HT1080 (cell line): ENCODE measurements at places on chromosomes 11 and 22.

- no peak for DNase-seq
These were observed 35.4 kb upstream of the BRSK2 start for GRCh38 chr11:1354125-1354938.

GRCh38 chr11:83278351-83278750, 7.8 kb downstream of the CCDC90B start:
- DNase-seq, result no peak

GRCh38 chr11:10581481-10582019, 13.1 kb upstream of the LYVE1 start:
- DNase-seq, result peak; percentile 63

GRCh38 chr11:18012122-18012905, 533 bp downstream of the SERGEF start:
- DNase-seq, result peak; percentile 9

GRCh38 chr11:124844664-124845079, 20.6 kb upstream of the ROBO3 start:
- DNase-seq, result no peak

DNA sequence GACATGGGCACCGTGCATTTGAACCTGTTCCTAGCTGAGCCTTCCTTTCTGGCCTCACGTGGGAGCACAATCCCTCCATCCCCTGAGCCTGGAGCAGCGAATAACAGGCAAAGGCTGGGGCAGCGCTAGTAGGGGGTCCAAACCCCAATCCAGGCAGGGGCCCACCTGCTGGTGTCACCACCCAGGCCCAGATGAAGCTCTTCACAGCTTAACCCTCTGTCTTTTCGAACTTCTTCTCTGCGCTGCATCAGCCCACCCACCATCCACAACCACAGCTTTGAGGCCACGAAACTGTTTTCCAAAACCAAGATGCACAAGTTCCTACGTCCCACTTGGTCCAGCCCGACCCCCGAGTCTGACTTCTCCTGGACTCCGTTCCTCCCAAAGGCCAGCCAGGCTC, 11.5 kb downstream of the KCNC1 start:
- DNase-seq, result no peak

DNA sequence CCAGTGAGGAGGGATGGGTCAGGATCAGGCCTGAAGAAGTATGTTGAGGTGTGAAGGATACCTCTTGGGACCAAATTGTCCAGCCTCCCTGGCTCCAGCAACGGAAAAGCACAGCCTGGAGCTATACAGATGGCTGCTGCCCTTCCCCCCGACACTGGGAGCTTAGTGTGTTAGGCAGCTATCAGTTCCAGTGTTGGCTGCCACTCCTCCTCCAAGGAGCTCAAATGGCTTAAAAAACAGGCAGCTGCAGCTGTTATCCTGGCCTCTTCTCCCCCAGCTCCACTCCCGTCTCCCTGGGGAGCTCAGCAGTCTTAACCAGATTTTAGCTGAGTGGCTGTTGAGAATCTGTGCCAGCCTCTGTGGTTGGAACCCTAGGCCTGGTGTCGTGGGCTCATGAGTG, 225.0 kb downstream of the JRKL start:
- no peak for DNase-seq

DNA sequence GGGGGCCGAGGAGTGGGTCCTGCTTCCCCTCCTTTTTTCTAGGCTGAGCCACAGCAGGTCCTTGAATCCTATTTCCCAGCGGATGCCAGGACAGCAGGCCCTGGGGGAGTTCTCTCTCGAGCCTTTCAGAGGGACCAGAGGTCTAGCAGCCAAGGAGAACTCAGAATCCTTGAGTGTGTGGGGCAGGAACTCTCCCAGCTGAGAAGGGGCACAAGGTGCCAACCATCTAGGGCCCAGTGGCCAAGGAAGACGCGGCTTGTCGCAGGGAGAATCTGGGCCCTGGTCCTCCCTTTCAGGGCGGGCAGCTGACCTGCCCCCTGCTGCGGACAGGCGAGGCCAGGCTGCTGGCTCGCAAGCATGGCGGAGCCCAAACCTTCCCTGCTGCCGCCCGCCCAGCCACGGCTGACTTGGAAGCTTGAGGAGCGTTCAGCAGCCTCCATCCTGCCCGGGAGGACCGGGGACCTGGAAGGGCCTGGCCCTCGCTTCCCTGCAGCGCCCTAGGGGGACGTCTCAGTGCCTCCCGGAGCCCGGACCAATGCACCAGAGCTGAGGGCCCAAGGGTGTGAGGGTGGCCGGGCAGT, 972 bp upstream of the TSSC4 start:
- DNase-seq, result no peak

- no peak for DNase-seq
These were observed 96.0 kb downstream of the COMMD9 start for GRCh38 chr11:36193290-36193619.

- DNase-seq, result no peak
These were observed 243.7 kb downstream of the KIRREL3 start for GRCh38 chr11:126756855-126757254.

DNA sequence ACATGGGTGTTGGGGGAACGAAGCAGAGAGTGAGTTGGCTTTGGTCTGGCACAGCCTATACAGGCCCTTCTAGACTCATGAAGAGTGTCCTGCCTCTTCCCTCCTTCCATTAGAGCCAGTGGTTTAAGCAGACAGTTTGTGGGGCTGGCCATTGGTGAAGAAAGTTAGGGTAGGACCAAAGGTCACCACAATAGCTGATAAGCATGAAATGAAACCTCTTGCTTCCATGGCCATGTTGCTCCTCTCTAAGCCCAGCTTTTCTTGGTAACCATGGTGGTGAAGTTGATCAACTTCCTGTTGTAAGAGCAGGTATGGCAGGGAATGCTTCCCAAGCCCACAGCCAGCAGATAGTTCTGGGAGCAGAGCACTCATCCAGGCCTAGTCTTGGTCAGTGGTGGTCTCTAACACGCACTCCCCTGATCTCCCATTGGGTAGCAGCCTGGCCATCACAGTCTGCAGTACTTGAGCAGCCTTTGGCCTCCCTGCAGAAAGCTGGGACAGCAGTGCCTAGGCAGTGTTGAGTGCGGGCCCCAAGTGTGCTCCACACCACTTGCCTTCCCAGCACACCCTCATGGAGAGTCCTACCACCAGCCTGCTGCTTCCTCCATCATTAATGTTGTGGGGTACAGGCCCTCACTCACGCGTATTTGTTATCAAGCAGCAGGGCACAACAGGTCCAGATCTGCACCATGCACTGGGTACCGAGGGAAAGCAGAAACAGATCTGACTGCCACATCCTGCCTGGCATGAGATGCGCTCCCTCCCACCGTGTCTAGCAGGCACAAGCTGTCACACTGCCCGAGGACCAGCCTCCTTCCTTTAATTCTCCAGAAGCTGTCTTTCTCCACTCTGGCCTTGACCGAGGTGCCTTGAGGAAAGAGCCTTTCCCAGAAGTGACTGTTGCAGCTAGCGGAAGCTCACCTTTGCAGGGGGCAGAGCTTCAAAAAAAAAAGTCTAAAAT, 65.8 kb upstream of the SUSD2 start:
- no peak for DNase-seq

DNA sequence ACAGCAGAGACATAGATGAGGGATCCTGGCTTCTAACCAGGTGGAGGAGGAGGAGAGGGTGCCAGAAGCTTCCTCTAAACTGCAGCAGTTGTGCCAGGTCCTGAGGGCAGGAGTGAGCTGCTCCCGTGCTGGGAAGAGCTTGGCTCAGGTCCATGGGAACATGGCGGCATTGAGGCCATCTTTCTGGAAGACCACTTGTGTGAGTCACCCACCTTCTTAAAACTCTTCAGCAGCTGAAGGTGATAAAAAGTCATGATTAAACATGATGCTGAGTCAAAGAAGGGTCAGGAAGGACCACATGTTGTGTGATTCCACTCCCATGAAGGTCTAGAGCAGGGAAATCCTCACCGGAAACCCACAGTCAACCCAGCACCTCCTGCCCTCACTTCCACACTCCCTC, 35.1 kb downstream of the LINC01488 start:
- DNase-seq, result peak; percentile 69

DNA sequence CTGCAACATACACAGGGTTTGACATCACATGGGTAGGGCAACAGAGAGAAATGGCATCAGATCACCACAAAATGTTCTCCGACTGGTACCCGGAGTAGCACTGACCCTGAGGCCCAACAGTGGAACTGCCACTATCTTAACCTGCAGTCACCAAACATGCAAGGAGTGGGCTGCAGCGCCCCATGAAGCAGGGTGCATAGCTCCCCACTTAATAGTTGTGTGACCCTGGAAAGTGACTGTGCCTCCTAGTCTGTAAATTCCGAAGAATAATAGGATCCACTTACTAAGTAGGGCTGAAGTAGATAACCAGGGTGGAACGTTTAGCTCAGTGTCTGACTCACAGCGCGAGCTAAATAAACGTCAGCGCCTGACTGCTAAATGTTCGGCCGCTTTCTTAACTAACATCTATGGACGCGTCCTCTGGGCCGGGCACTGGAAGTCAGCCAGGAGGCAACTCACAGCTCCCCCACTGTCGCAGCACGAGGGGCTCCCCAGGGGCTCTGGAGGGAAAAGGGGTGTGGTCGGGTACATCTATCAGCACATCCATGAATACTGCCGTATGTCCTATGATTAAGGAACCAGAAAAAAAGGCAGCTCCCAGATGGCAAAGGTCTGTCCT, 777 bp downstream of the LTO1 start:
- peak; percentile 44 for DNase-seq

GRCh38 chr11:130452176-130452575, 3.7 kb downstream of the ADAMTS15 start:
- DNase-seq, result no peak

- no peak for DNase-seq
These were observed 18.1 kb upstream of the RDX start for GRCh38 chr11:110314366-110315095.

DNA sequence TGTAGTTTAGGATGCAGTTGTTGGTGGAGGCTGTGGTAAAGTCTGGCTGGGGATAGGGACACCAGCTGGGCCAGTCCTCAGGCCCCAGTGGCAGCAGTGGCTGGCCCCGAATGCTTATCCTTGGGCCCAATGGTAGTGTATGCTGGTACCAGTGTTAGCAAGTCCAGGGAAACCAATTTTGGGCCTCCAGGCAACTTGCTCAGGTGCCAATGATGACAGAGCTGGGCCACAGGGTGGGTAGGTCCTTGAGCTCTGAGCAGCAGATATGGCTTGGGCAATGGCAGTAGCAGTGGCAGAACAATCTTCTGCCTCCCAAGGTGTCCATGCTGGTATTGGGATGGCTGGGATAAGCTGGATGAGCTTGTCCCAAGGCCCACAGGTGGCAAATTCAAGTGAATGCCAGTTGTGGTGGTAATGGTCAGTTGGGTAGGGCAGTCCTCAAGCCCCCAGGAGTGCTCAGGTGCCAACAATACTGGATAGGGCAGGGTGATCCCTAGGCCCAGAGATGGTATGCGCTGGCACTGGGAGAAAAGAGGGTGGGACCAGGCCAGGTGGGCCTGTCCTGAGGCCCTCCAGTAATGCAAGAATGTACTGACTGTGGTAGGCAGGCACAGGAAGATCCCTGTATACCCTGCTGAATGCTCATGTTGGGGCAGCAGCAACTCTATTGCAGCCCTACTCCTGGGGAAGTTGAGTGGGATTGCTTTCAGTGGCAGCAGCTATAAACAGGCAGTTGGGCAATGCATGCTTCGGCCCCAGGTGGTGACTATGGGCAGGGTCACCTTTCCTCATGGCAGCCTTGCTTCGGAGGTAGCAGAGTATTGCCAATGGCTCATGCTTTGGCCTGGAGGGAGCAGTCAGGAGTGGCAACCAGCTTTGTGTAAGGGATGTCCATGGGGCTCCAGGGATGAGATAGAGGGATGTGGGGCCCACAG, 54.7 kb downstream of the KCNQ1OT1 start:
- DNase-seq, result no peak
